ENCODE measurements at places on chromosomes 5 and 9.

GRCh38 chr5:128629157-128629556, 91.1 kb upstream of the FBN2 start:
- no peak for DNase-seq

DNA sequence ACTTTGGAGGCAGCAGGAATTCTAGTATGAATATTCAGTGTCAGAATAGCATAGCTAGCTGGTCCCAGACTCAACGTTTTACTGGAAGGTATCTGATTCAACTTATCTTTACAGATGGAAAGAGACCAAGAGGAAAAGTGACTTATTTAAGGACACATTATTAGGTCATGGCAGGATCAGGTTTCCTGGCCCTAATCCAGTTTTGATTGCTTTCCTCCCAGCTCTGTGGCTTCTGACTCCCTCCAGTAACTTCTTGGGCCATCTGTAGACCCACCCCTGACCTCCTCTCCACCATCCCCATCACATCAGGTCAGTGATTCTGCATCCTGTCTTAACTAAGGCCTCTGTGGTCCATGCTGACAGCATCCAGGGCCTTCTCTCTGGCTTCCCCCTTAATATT, 38.4 kb downstream of the SH3TC2 start:
- DNase-seq, result no peak

- DNase-seq, result no peak
Observed at GRCh38 chr5:105751908-105752307, 1918.8 kb downstream of the EFNA5 start.

DNA sequence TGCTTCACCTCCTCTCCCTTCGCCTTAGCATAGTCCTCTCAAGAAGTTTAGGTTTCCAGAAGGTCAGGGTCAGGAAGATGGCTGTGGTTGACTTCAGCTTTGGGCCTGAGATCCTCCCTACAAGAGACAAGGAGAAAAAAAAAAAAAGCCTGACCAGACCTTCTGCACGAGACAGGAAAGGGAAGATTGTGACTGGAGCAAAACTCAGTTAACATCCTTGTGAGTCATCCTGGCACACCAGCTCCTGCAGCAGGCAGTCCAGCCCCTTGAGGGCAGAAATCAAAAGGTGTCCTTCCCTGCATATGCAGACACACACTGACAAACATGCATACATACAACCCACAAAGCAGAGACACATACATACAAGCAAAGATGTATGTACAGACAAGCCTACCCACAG, 18.0 kb upstream of the ENHO start:
- DNase-seq, result no peak

Measured in NCI-H1436 treated with DMSO at 0.1 percent for 48 hours (cell line).